ENCODE measurements at places on chromosomes 2 and 18. TPM values are rescaled to one million over a fixed set of nuclear protein-coding genes. Genes with fewer than 3 reads are reported as not detected.

GRCh38 chr2:240590681-240591111 lies 4.2 kb downstream of the CAPN10 start:
- no peak for DNase-seq
- H3K27ac ChIP-seq = no peak overlapping the region
- peaks cover 17% of the 10 kb centered on the region for H3K4me1 ChIP-seq
- no peak overlapping the region for H3K4me3 ChIP-seq
- peaks cover 12% of the 10 kb centered on the region for H3K36me3 ChIP-seq

GRCh38 chr18:76756531-76757253 lies 65.7 kb upstream of the ZNF236 start:
- H3K4me3 ChIP-seq = no peak overlapping the region
- H3K27ac ChIP-seq = no peak overlapping the region
- no peaks in the 10 kb centered on the region for H3K4me1 ChIP-seq
- no peaks in the 10 kb centered on the region for H3K27me3 ChIP-seq
- peak; percentile 6 for DNase-seq
- no peaks in the 10 kb centered on the region for H3K36me3 ChIP-seq

- H3K27me3 ChIP-seq = no peaks in the 10 kb centered on the region
- no peak for DNase-seq
- no peak overlapping the region for H3K4me3 ChIP-seq
- no peaks in the 10 kb centered on the region for H3K4me1 ChIP-seq
- H3K36me3 ChIP-seq = no peaks in the 10 kb centered on the region
These were observed 88.7 kb downstream of the NEDD4L start for GRCh38 chr18:58132595-58133261.

The PSD4 gene
- total RNA-seq = 0.32 TPM

Data from gastrocnemius medialis (tissue), 4 donors.